GM04504 (cell line): ENCODE measurements at places on chromosomes 2 and 18.

GRCh38 chr18:60010513-60010912 lies 110.7 kb downstream of the PMAIP1 start:
- no peak for DNase-seq

DNA sequence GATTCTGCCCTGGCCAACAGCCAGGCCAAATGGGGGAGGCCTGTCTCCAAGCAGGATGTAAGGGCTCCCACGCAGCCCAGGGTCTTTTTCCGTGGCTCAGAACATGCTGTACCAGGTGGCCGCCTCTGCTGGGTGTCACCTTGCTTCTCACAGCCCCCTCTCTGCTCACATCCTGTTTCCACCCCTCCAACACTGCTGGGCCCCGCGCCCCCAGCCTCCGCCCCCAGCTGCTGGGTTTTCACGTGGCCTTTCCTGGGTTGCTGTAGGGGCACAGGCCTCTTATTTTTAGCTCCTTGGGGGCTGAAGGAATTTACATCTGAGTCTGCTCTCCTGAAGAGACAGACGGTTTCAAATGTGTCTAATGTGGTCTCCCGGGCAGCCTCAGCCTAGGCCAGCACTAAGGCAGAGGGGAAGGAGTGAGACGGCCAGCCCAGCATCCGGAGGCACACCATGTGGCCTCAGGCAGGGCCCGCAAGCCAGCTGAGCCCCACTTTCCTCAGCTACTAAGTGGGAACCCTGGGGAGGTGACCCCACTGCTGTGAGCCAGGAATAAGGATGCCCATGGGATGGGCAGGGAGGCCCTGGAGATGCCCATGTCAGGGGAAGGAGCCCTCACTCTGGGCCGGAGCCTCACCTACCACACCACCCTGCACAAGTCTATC lies 18.7 kb upstream of the DUSP2 start:
- DNase-seq, result no peak

DNA sequence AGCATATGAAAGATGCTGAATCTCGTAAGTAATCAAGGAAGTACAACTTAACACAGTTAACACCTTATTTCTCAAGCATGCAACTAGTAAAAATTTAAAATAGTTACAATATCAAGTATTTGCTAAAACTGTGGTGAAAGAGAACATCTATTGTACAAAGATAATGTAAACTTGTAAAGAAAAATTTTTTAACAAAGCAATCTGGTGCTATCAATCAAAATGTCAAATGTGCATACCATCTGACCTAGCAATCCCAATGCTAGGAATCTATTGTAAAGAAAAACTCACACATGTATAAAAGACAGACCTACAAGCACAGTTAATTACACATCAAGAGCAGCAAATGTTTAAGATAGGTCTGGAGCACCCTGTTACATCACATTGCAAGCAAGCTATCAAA lies 90.1 kb downstream of the SLC66A3 start:
- DNase-seq, result no peak

GRCh38 chr2:200405599-200406298 lies 99.3 kb downstream of the SPATS2L start:
- peak; percentile 67 for DNase-seq

DNA sequence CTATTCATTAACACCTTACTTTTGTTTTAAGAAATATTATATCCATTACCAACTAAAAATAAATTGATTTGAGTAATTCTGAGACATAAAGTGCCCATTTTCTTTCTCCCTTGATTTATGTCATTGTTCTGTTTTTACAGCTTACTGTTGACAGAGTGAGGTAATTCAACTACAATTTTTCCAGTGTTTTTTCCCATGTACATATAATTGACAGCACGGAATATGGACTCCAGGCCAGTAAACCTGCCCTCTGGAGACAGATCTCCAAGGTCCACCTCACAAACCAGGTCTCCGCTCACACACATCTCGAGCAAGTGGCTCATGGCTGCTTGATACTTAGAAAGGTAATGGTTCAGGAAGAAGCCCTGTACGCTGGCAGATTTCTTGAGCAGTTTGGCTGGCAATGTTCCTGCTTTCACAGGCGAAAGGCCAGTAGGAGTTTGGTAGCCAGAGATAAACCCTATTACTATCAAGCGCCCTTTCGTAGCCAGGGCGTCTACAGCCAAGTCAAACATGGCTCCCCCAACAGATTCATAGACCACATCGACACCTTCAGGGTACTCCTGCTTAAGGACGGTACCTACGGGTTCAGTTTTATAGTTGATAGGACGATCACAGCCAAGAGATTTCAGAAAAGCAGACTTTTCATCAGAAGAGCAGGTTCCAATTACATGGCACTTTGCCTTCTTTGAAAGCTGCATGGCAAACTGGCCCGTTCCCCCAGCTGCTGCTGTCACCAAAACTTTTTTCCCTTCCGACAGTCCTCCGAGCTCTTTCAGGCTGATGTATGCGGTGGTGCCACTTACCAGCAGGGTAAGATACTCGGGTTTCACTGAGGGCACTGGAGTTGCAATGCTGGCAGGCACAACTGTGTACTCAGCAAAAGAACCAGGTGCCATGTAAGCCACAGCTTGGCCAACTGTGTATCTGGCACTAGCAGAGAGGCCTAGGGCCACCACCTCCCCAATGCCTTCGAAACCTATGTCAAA lies 7.4 kb downstream of the PTGR3 start:
- no peak for DNase-seq

- no peak for DNase-seq
These were observed 58.8 kb downstream of the CTIF start for GRCh38 chr18:48597671-48598070.

GRCh38 chr2:30139131-30139870 lies 7.5 kb upstream of the YPEL5 start:
- DNase-seq, result no peak

GRCh38 chr18:26255695-26256622 lies 29.7 kb downstream of the TAF4B start:
- no peak for DNase-seq

DNA sequence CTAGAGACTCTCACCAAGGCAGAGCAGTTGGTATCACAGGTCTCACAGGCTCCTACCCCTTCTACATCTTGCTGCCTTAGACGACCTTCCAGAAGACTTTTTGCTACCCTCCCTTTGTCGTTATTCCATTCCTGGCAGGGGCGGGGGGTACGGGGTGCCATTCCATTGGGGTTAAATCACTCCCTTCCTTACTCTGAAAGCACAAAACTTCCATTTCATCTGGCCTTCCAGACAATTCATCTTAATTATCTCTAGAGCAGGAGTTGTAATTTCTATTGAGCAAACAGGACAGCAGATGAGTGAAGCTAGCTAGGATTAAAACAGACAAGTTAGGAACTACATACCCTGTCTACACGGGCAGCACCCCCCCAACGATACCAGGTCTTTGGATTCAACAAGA lies 276.2 kb upstream of the TANK start:
- DNase-seq, result no peak

GRCh38 chr2:100682536-100682935 lies 119.7 kb downstream of the PDCL3 start:
- DNase-seq, result no peak

DNA sequence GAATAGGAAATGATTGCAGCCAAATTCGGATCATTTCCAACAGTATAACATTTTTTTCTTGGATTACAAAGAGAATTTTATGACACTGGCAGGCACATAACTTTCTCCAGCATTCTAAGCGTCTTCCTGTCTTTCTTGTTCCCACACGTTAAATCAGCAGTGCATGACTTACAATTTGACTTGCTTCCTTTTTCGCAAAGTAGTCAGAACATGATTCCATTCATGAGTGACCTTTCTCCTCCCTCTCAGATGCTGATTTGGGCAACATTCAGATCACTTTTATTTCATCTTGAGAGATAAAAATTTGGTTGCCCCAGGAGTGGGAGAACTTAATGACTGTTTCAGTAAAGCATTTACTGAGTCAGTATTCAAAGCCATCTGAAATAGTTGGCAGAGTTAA lies 858.7 kb upstream of the ACVR2A start:
- DNase-seq, result peak; percentile 37

GRCh38 chr2:172208791-172209325 lies 106.2 kb upstream of the DLX2 start:
- peak; percentile 57 for DNase-seq

- no peak for DNase-seq
These were observed at the start of gene NEUROD1 for GRCh38 chr2:181680055-181680936. Gene NEUROD1 (minus strand): TSS chr2:181680517. CDS start chr2:181678860, 1,657 bp downstream.

- DNase-seq, result peak; percentile 73
These were observed 106.5 kb upstream of the COL5A2 start for GRCh38 chr2:189285962-189286645.

DNA sequence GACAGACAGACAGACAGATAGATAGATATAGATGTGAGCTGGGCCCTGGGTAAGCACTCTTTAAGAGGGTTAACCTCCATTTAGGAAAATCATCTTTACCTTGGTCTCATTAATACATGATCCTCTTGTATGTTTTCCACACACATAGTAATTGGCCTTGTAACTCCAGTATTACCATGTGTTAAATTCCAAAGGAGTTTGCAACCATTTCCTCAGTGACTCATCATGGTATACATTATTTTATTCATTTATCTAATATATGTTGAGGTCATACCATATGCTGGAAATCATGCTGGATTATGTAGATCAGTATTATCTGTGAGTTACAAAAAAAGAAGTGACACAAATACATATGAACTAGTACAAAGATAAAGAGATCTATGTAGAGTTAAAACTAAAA lies 504.3 kb downstream of the DCC start:
- no peak for DNase-seq

GRCh38 chr2:159209341-159210306 lies 76.9 kb downstream of the WDSUB1 start:
- no peak for DNase-seq

- DNase-seq, result no peak
These were observed 1.4 kb upstream of the CD226 start for GRCh38 chr18:69948919-69949537.

DNA sequence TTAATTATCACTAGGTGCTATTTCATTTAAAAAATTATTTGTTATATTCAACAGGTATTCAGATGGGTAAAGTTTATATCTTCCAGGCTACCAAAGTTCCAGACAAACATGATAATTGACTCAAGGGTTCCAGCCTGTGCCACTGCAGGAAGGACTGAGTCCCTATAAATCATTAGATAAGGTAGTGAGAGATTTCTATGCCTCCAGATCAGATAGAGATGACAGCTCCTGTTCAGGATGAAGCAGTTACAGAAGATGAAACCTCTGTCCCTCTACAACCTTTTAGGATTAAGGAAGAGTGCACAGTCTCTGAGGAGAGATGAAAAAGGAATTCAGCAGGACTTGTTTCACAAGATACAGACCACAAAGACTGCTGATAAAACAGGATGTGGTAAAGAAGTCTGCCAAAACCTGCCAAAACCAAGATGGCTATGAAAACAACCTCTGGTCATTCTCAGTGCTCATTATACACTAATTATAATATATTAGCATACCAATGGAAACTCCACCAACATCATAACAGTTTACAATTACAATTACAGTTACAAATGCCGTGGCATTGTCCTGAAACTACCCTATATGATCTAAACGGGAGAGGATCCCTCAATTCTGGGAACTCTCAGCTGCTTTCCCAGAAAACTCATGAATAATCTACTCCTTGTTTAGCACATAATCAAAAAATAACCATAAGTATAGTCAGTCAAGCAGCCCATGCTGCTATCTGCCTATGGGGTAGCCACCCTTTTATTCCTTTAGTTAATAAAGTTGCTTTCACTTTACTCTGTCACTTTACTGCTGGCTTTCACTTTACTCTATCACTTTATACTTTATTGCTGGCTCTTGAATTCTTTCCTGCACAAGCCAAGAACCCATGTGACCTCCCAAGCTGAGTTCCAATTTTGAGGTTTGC lies 288.5 kb downstream of the PDE11A start:
- DNase-seq, result peak; percentile 50

GRCh38 chr2:160784034-160784433 lies 290.4 kb upstream of the RBMS1 start:
- DNase-seq, result no peak

GRCh38 chr2:207129821-207130220 lies 35.9 kb downstream of the KLF7 start:
- no peak for DNase-seq

DNA sequence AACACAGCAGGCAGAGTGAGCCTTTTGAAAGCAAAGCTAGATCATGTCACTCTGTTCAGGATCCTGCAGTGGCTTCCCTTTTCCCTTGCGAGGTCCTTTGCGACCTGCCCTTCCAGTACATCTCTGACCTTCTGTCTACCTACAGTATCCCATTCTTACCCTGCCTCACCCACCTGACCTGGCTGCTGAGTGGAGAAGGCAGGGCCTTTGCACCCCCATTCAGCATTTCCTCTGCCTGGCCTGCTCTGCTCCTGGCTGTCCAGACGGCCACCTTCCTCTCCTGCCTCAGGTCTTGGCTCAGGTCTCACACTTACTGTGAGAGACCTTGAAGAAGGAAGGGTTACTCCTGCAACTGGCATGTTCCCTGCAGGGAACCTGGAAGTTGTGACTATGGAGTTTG lies 77.4 kb downstream of the MAPRE2 start:
- no peak for DNase-seq

- no peak for DNase-seq
These were observed 197.4 kb downstream of the VAPA start for GRCh38 chr18:10111191-10111590.

- DNase-seq, result peak; percentile 46
These were observed 207.0 kb upstream of the FANCL start for GRCh38 chr2:58448065-58448507.

DNA sequence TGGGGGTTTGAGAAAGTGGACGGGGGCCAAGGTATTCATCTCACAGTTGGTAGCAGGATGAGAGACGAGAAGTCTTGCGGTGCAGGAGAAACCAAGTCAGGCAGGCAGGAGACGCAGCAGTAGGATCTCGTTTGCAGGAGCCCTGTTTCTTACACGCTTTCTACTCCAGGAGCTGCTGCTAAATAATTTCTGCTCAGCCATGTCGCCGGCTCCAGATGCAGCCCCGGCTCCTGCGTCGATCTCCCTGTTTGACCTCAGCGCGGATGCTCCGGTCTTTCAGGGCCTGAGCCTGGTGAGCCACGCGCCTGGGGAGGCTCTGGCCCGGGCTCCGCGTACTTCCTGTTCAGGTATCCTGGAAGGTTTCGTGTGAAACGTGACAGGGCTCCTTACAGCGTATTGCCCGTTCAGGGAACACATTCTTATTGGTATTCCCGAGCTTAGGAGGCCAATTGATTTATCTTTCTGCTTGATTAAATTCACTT lies 494 bp downstream of the ANKZF1 start:
- DNase-seq, result no peak

GRCh38 chr2:179224361-179224760 lies 40.3 kb downstream of the SESTD1 start:
- DNase-seq, result no peak

DNA sequence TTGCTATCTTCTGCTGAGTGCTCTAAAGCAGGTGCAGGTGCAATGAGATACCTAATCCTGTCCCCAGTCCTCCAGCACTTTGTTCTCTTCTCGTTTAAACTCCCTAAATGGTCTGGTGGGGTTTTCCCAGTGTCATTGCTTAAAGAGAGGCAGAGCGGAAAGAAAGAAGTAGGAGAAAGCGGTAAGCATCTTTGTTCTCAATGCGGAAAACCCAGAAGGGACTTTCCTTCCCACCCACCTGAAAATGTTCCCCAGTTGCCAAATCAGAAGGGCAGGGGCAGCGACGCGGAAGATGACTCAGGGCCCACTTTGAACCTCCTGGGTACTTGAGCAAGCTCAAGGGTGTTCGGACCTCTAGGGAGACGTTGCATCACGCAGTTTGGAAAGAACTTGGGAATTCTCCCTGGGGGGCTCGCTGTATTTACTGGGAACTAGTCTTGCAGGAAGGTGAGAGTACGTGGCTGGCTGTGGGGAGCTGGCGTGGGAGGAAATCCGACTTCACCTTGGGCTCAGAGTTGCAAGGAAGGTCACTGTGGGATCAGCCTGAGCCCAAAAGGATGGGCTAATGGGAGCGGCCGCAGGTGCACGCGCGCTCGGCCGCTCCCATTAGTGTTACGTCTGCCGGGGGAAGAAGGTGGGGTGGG lies 589 bp upstream of the SGPP2 start:
- DNase-seq, result no peak

GRCh38 chr2:122873951-122874350 lies 1118.5 kb downstream of the TSN start:
- no peak for DNase-seq
